ENCODE measurements at places on chromosomes 11 and 22.

DNA sequence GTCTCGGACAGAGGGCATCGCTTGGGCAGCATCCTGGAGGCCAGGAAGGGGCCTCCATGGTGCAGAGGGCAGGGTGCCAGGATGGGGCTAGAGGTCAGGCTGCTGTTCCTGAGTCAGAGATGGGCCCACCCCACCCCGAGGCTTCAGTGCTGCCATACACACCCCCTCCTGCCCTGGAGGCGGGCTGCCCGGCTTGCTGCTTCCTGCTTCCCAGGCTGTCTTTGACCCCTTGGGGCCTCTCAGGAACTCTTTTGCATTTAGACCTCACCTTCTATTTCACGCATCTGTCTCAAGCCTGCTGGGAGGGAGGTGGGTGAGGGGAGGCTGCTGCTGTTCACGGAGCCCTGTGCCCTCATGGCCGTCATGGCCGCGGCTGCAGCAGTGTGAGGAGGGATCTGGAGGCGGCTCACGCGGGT lies 6.6 kb upstream of the GRAMD4 start:
- no peak for DNase-seq

DNA sequence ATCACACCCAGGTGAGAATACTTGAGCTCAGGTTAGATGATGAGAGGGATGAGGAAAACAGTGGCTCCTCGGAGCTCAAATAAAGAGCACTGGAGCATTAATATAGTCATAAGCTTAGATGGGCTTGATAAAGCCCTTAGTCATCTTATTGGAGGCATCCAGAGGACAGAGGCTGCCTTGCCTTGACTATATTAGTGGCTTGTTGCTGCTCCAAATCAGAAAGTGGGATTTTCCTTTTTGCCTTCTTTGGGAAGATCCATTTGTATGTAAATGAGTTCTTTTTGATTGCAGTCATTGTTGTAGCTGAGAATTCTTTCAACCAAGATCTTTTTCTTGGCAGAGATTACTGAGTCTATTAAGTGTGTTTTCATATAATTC lies 18.9 kb downstream of the ADM start:
- no peak for DNase-seq

DNA sequence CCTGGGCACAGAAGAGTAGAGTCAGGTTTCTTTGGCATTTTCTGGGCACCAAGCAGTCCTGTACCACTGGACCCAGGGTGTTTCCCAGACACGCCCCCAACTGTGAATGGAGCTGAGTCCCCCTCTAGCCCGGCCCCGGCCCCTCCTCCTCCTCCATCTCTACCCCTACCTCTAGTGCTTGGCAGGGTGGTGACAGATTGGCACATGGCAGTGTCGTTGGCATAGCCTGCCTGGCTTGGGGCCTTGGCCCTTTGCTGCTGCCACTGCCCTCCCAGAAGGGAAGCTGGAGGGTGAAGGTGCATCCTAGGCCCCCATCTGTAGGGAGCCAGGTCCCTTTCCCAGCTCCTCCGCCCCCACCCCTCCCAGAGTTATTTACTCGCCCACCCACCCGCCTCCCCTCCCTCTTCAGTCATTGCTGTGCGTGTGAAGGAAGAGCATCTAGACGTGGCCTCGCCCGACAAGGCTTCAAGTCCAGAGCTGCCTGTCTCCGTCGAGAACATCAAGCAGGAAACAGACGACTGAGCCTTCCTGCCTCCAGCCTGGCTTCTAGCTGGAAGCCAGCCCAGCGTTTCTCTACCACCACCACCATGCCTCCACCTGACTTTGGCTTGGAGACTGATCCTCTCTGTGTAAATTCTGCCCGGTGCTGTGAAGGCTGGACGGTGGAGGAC lies 10.9 kb downstream of the CHADL start:
- DNase-seq: no peak

DNA sequence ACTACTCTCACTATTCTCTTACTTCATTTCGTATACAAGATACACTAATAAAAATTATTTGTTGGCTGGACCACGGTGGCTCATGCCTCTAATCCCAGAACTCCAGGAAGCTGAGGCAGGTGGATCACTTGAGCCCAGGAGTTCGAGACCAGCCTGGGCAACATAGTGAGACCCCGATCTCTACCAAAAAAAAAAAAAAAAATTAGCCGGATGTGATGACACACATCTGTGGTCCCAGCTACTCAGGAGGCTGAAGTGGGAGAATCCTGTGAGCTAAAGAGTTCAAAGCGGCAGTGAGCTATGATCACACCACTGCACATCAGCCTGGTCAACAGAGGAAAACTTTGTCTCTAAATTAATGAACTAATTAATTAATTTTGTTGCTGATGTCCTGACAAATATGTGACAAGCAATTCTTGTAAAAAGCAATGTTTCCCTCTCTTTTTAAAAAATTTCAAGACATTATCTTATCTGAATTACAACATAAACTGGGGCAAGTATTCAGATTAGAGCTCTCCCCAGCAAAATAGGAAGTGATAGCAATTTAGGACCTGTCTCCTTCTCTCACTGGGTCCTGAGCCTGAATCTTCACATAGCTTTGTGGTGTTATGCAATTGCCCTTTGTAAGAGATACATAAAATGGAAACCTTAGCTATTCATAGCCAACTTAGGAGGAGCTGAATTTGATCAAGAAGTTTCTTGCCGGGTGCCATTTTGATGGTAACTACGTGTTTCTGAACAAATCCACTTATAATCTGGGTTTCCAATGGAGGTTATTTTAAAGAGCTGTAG lies 17.6 kb upstream of the TMA7B start:
- no peak for DNase-seq

DNA sequence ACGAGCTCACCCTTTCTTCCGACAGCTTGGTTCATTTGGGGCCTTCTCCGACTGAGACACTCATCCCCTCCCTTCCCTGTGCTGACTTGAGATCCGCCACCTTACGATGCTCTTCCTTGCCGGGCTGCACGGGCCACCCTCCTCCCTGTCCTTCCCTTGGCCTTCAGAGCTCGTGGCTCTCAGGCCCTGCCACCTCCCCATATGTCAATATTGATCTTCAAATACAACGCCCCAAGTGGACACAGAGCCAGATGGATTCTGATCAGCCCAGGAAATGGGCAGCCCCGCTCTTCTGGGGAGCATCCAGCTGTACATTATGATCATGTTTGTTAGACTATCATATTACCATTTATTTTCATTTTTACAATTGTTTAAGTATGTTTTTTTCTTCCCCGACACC lies 812.8 kb downstream of the TBC1D22A start:
- no peak for DNase-seq

- no peak for DNase-seq
These were observed 44.5 kb downstream of the NECTIN1 start for GRCh38 chr11:119684361-119685110.

GRCh38 chr11:62747475-62748160 lies 6.3 kb downstream of the ZBTB3 start:
- DNase-seq: peak; percentile 66

GRCh38 chr11:61921446-61921845 lies 4.1 kb upstream of the RAB3IL1 start:
- DNase-seq: no peak

DNA sequence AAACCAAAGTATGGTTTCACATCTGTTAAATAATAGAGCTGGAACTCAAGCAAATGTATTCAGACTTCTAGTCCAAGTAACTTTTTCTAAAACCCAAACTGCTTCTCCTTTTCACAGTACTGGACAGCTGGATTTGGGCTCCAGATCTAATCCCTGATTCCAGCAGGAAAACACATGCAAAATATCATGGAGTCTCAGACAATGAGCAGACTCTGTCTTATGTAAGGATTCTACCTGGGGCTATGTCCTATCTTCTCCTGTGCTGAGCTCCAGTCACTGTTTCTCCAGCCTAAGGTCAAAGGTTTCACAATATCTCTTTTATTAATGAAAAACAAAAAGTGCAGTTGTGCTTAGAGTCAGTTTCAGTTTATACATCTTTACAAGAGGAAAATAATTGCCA lies 83.2 kb upstream of the EED start:
- DNase-seq: no peak

DNA sequence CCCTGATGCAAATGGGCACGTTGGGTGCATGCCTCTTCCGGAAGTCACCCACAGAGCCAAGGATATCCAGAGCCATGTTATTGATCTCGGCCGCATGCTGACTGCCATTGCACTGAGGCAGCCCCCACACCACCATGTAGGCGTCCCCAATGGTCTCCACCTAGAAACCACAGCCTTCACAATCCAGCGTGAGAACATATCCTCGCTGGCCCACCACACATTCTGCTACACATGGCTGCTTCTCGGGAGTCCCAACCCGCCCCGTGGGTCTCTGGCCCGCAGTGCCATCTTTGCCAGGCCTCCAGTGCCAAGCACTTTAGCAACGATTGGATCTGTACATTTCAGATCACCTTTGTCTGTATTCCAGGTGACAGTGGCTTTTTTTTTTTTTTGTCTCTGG lies 26.2 kb upstream of the LRRC32 start:
- DNase-seq: no peak

DNA sequence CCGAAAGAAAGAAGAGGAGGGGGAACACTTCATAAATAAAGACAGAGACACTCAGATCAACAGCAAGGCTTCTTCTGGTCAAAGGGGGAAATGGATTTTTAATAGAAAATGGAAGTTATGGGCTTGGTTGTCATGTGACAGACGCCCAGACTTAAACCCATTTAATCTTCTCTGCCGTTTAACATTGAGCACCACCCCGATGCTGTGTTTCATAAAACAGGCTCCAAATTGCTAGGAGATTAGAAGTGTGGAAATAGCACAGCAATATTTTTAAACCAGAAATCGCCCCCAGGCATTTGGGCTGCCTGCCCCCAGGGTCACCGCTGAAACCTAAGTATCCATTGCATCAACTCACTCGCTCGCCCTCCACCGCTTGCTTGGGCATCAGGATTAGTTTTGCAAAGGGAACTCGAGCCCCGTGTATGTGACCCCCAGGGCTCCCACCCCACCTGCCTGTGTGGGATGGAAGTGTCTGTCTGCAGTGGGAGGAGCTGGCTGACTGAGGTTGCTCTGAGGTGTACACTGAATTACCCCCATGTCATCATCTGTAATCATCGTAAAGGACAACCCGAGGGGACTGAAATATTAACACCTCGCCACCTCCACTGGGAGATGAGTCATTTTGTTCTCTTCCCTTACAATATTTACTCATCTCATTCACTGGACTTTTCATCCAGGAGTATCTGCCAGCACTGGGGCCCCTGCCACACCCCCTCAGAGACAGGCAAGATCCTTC lies 10.7 kb downstream of the DSCAML1 start:
- no peak for DNase-seq

DNA sequence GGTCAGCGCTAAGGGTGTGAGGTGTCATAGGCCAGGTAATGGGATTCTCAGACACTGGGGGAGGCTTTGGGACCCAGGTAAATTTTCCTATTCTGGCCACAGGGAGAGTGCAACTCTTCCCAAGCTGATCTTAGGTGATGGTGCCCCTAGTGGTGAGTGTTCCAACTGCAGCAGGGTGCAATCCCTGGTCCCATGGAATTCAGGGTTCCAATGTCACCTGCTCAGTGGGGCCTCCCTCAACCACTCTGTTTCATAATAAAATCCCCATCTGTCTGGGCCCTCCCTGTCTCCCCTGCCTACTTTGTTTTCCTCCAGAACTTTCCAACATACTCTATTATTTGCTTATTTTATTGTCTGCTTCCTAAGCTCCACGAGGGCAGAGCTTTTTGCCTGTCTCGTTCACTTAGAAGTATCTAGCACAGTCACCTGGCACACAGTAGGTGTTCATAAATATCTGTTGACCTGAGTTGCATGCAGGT lies 2.9 kb upstream of the SGSM1 start:
- no peak for DNase-seq

DNA sequence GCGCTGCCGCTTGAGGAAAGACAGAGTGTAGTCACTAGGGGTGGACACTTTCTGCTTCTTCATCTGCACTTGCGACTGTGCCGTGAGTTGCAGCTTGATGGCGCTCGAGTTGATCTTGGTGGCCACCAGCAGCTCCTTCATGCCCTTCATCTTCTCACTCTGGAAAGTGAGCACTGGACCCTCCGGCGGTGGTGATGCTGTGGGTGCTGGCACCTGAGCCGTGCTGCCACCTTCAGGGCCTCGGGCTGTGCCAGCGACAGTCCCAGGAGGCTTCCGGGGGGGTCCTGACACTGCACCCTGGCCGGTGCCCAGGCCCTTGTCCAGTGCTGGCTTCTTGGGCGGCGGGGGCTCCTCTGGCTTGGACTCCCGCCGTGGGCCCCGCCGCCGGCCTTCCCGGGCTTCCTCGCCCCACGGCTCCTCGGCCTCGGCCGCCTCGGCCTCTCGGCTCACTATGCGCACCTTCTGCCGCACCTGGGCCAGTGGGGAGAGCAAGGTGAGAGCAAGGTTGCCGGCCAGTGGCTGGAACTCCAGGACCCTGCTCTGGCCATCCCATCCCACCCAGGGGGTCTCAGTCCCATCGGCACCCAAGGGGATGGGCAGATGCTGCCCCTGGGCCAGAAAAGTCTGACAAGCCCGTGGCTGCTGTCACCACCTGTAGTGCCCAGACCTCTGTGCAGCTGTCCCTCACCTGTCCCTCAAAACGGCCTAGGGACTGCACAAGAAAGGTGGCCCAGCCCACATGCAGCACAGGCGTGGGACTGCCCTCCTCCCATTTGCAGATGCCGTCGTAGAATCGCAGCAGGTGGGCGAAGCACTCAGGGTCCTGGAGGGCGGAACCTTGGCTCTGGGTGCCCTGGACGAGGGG lies 1.6 kb upstream of the MAP4K2 start:
- DNase-seq: no peak

DNA sequence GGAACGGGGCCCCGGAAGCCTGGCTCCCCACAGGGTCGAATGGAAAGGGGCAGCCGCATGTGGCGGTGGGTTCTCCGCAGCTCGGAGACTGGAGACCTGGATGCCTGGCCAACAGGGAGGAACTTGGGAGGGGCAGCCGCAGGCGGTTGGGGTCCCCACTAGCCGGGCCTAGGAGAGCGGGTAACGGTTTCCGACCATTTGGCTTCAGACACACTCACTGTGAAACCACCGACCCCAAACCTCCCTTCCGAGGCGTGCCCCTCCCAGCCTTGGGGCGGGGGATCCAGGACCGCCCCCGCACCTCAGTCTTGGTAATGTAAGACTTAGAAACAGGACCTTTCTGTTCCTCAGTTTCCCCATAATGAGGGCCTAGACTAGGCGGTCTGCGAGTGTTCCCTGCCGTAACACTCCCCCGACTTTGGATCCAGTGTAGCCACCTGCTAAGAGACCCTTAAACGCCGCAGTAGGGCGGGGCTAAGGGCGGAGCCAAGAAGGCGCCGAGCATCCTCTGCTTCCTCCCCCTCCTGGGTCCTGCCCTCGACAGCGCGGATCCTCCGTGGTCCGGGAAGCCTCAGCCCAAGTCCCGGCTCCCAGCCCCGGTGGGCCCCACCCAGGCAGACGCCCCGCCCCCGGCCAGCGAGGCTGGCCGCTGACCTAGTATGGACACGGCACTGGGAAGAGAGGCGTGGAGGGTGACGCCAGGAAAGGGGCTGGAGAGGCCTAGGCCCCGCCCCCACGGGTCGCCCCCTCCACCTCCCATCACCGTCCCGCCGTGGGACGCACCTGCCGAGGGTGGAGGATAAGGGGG lies 1.8 kb upstream of the RASGRP2 start:
- DNase-seq: peak; percentile 31

GRCh38 chr22:33829546-33830280 lies 90.6 kb downstream of the LARGE1 start:
- DNase-seq: no peak

Data from globus pallidus (tissue), 1 donor.